Pulmonary artery endothelial cell (primary cell): ENCODE measurements at places on chromosomes 6 and 20.

- no peak for DNase-seq
Measured at GRCh38 chr6:167872538-167873210, 46.0 kb downstream of the AFDN start.

- no peak for DNase-seq
Measured at GRCh38 chr20:17771206-17772004, 71.6 kb downstream of the BANF2 start.

- no peak for DNase-seq
Measured at GRCh38 chr20:38828514-38829295, 23.2 kb downstream of the PPP1R16B start.

DNA sequence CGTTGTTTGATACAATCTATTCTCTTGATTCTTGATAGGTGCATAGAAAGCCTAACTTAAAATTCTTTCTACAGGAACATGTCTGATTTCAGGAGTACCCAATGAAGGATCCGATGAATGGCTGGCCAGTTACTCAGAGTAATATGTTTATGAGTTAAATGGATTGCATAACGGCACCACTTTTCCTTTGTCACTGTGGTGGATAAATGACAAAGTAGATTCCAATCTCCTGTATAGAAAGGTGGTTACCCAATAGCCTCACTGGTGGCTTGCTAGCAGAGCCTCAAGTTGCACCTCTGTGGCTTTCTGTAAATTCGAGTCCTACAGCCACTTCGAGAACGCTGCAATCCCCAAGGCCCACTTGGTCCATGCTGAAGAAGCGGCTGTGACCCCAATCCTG, 28.4 kb downstream of the LHFPL5 start:
- DNase-seq, result no peak

DNA sequence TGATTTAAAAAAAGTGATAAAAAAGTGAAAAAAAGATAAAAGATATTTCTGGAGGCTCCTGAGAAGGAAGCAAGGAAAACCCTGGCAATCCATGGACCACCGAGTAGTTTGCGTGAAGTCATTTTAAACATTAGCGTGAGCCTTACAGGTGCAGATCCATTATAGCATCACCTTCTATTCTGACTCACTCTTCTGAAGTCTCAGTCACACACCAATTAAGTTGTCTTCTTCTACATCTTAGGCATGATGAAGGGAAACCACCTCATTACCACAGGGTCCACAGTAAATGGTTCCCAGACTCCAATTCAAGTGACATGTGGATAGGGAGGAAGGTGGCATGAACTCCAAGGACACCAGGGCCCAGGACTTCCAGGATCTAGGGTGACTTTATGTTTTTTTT, 99.1 kb downstream of the GJA10 start:
- no peak for DNase-seq

DNA sequence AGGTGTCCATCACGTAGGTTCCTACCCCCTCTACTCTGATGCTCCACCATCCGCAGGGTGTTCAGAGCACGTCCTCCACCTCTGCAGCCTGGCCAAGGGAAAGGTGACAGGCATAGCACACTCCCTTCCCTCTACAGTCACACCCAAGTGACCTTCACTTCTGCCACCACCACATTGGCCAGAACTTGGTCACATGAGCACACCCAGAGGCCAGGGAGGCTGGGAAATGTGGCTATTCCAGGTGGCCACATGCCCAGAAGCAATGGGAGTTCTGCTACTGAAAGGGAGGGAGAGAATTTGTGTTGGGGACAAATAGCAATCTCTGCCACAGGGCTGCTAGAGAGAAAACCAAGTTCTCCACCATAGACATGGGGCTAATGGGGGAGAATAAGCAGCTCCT, 180.3 kb downstream of the NFATC2 start:
- no peak for DNase-seq

GRCh38 chr20:39861381-39861780, 827.7 kb downstream of the MAFB start:
- no peak for DNase-seq

DNA sequence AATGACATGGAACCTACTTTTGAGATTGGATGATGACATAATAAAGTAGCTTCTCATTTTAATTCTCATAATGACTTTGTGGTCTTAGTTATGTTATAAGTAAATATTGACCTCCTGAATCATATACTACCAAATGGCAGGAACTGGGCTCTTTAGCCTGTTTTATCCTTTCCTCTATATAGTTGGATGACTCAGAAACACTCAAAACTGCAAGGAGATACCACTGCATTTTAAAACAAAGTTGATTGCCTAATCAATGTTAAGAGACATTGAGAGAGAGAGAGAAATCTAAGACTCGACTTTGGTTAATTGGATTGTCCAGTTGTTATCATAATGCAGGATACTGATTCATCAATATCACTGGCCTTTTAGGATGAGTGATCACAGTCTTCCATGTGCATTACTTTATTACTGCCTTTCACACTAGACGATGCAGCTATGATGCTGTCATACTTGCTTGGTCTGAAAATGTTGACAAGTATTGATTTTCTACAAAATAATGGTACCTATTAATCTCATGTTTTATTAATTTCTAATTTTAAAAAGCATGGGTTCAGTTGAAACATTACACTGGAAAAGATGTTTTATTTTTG, 320.0 kb downstream of the NKAIN2 start:
- DNase-seq, result no peak

DNA sequence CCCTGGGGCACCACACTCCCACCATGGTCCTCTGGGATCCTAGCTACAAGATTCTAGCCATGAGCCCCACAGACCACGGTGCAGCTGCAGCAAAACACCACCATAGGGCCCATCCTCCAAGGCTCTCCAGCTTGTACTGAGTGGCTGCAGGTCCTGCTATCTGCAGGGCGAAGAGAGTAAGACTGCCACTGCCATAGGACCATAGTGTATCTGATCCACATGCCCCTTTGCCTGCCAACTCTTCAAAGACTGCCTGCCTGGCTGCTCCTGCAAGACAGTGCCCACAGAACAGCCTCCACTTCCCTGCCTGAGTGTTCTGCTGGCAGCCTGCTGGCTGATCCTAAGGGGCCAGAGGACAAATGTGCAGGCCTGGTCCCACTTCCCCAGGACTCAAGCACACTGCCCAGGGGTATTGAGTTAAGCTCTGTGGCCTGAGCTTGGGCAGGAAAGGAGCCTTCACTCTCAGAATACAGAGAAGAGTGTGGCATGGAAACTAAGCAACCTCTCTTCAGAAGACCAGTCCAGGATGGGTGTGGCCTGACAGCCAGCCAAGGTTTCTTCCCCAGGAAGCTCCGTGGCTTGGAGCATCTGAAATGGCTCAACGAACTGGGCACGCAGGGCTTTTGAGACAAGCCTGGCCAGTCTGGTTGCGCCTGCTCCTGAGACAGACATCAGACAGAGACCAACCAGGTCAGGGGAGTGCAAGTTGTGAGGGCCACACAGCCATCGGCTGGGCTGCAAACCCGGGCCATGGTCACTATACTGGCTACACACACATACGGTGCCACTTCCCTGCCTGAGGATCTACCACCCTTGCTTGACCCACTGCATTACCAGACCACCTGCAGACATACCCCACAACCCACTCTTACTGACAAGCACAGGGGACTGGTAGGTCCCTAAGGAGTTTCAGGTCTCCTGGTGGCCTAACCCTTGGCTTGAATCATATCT, 54.5 kb downstream of the RNGTT start:
- DNase-seq, result no peak

- DNase-seq, result no peak
Measured at GRCh38 chr6:83042467-83043053, 23.1 kb downstream of the UBE3D start.

- DNase-seq, result no peak
Measured at GRCh38 chr6:47681201-47681990, 17.0 kb upstream of the ADGRF4 start.

DNA sequence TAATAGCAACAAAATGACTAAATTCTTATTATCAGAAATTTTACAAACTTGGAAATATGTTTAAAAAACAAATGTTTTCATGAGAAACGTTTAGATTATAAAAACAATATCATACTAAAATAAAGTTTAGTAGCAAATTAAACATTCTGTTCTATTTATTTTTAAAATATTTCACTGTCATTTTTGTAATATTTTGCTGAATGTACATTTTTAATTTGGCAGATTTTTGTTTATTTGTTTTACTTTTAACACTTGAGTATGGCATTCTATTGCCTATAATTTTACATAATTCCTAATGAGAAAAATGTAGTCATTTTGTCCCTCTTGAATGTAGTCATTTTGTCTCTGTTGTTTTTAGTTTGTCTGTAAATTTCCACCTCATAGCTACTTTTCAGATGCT, 1400.2 kb downstream of the GRIK2 start:
- DNase-seq, result no peak

DNA sequence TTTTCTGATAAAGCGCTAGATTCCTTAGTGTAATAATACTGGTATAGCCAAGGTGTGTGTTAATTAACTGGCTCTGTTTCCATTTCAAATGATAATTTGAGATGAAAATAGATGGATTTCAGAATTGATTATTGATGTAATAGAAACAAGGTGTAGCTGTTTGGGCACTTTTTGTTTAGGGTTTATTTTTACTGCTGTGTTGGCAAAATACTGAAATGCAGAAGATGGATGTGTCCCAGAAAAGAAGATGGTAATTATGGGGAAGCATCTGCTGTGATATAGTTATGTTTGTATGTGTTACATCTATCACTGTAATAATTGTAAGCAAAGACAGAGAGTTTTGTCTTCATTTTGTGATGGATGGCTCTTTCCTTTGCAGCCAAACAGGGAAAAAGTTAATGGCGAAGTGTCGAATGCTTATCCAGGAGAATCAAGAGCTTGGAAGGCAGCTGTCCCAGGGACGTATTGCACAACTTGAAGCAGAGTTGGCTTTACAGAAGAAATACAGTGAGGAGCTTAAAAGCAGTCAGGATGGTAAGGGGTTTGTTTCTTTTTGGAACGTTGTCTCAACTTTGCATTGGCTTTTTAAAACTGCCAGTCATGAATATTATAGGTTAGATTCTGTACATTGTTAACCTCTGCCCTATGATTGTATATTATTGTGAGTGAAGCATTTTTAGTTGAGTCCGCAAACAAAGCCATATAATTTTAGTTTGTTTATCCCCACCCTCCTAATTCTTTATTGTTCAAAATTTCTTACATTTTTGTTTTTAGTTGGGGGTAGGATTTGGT, 8.6 kb upstream of the ACAT2 start:
- no peak for DNase-seq

GRCh38 chr6:28531479-28532128, 5.9 kb downstream of the GPX5 start:
- DNase-seq, result no peak

DNA sequence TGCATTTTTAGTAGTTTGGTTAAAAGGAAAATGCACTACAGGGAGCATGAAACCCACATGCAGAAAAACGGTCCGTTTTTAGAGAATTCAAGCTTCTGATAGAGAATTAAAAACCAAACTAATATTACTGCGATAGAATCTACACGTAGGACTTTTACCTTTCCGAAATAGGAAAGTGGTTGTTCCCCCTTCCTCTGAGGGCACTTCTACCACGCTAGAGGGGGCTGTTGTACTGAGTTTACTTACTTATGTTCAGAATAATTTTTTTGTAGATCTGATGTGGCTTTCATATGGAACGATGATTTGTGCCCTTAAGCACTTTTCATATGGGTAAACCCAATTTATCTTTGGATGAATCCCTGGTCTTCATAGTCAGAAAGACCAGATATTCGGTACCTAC, 264.3 kb upstream of the PLN start:
- DNase-seq, result peak; percentile 27

DNA sequence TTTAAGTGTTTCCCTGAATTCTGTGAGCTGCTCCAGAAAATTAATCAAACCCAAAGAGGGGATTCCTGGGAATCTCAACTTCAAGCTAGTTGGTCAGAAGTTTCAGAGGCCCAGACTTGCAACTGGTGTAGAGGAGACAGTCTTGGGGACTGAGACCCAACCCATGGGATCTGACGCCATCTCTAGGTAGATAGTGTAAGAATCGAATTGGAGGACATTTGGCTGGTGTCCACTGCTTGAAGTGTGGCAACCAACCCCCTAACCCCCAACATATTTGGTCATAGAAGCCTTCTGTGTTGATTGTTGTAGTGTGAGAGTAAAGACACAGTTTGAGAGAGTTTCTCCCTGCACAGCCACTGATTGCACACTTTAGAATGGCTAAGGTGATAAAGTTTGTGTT, 103.5 kb upstream of the CARMIL1 start:
- DNase-seq, result no peak

DNA sequence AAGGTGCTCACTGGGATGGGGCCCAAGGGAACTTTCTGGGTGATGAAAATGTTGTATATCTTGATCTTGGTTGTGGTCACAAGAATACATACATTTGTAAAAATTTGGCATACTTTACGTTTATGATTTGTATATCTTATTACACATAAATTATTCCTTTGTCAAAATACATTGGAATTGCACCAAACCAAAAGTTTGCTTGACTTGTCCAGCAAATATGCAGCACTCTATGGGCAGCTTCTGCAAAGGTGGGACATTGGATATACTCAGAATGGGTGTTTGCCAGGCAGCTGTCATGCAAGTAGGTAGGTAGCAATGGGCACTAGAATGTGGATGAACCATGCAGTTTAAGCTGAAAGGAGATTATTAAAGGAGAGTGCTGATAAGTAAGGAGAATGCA, 78.0 kb downstream of the LAMP5 start:
- no peak for DNase-seq

DNA sequence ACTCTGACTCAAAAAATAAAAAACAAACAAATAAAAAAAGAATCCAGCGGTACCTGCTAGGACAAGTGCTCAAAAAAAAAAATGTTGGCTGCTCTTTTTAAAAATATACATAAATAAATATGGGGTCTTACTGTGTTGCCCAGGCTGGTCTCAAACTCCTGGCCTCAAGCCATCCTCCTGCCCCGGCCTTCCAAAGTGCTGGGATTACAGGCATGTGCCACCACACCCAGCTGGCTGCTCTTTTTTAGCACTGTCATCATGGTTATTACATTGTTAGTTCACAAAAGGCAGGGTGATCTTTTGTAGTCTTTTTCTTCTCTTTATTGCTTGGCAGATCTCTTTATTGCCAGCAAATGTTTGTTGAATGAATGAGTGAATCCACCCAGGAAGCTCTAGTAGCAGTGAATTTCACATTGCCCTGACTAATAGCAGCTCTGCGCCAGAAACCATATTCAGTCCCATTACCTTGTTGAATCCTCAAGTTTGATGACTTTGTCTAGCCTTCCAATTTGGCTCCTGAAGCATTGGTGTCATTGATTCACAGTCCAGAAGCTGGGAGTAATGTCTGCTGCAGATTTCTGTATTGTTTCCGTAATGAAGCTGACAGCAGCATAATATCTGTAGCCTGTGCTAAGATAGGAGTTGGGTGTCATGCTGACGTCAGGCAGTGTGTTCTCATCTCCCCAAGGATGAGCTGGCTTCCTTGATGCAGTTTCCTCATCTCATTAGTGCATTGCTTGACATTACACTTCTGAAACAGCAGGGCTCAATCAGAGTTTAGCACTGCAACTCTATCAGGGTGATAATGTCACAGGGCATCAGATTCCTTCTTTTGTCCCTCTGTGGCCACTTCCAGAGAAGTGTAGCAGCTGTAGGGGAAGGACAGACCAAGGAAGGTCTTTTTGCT, 84.9 kb upstream of the TGM3 start:
- DNase-seq, result no peak

- peak; percentile 15 for DNase-seq
Measured at GRCh38 chr6:29552512-29553051, 7.0 kb downstream of the UBD start.

GRCh38 chr20:53811577-53811976, 217.9 kb upstream of the ZNF217 start:
- no peak for DNase-seq
